ENCODE measurements at places on chromosomes 6 and 20.

- no peak for DNase-seq
Measured at GRCh38 chr6:33440649-33441309, 13.6 kb upstream of the ZBTB9 start.

DNA sequence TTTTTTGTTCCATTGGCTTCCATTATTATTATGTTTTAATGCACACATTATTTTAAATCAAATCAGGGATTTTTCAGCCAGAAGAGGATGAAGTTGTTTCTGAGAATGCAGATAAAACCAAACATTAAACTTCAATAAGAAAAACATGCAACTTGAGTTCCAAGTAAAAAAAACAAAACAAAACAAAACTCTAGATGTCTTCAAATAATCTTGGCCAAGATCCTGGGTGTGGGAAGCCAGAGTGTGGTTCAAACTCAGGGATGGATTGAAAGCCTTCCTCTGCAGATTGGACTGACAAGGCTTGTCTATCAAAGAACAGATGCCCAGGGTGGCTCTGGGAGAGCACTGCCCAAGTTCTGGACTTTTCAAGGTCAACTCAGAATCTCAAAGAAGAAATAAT lies 134.1 kb downstream of the LCA5 start:
- DNase-seq = no peak

GRCh38 chr6:45892196-45892595 lies 123.5 kb downstream of the CLIC5 start:
- DNase-seq = no peak

DNA sequence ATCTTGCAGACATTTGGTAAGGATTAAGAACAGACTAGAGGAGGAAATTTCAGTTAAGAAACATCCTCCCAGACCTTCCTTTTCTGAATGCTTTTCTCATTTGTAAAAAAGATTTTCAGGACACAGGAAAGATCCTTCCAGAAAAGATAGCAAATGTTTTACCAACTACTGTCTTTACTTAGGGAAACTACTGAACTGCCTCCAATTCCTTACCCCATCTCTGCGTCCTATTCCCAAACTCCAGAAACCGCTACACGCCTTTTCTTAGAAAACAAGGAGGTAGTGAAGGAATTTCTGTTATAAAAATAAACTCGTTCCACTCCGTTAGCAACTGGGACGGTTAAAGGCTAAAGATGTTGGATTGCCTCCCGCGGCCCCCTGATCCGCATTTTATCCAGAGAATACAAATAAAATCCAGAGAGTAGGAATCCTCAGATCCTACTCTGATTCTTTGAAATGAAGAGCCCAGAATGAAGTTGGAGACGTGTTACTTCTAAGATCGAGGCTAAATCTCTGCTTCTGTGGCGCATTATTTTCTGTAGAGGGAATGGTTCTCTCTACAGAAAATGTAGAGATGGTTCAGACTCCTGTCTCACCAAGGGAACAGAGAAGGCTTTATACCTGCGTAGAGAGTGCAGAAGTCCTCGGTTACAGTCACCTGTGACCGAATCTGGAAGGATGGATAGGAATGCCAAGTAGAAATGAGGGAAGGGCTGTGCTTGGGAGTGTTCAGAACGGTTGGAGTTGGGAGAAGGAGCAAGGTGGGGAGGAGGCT lies 133.0 kb downstream of the GPX5 start:
- DNase-seq = no peak

- no peak for DNase-seq
Measured at GRCh38 chr6:105301072-105301503, 101.8 kb downstream of the PREP start.

DNA sequence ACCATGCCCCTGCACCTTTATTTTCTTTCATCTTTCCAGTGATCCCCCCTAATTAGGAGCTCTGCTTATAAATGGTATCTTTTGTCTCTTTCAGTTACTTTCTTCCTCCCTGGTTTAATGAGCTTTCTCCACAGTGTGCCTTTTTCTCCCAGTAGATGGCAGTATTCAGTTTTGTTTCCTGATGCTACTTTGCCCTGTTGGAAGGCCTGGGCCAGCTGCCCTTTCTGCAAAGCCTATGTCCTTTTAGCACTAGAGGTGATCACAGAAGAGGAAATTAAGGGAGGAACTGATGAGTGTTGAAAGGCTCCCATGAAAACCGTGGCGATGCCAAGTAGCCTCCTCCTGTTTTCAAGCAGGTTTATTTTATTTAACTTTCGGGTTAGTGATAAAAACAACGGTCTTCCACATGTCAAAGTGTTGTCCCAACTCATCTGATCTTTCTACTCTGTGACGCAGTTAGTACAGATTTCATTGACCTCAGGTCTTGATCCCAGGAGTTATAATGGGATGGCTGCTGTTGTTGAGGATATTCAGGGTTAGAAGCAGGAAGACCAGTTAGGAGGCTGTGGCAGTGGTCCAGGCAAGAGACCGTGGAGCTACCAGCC lies 184.2 kb upstream of the BMP2 start:
- peak; percentile 67 for DNase-seq

GRCh38 chr6:106048336-106048735 lies 37.8 kb upstream of the PRDM1 start:
- peak; percentile 60 for DNase-seq

GRCh38 chr20:14800707-14801425 lies 463.5 kb upstream of the FLRT3 start:
- no peak for DNase-seq

DNA sequence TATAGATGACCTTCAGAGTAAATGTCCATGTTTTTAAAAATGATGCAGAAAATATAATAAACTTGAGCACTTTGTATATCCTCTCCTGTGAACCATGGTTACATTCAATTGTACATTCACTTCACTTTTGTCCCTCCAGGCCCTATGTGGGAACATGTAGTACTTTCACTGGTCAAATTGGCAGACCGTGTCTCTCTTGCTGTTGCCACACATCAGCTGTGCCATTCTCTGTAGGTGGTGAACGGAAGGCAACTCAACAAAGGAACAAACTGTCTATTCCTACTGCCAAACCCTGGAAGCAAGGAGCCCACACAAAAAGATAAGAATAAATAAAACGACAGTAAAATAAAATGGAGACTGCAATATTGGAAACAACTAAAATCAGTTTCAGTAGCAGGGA lies 2.0 kb downstream of the ROS1 start:
- DNase-seq = no peak

- DNase-seq = no peak
Measured at GRCh38 chr20:54626126-54626525, 150.7 kb downstream of the DOK5 start.

DNA sequence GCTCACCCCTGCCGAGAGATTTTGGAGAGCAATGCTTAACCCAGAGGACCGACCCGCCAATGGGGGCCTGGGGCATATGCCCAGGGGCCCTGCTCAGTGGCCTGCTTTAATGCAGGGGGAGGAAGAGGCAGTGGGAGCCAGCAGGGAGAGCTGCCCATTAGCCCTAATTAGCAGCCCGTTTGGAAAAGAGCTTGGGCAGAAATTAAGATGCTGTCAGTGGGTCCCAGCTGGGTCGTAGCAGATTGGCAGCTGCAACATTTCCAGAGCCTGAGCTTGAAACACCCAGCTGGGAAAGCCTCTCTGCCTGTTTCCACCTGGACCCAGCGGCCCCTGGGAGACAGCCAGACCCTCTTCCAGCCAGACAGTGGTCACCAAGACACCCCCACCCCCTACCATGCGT lies 39.5 kb downstream of the CD40 start:
- DNase-seq = no peak

DNA sequence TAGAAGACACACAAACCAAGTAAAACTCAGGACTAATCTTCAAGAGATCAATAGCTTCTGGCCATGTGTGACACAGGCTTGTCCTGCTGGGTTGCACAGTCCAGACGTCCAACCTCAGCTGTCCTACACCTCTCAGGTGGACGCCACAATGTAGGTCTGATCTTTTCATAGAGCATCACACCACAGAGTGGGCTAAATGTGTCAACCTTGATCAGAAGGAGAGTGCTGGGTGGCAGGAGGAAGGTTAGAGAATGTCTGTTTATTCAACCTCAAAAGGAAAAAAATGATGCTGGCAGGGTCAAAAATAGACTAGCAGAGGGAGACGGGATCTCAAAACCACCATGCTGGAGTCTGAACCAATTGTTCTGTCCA lies 41.7 kb downstream of the GFOD1 start:
- no peak for DNase-seq

GRCh38 chr6:53295176-53295575 lies 53.6 kb downstream of the ELOVL5 start:
- no peak for DNase-seq

- DNase-seq = no peak
Measured at GRCh38 chr20:24411003-24411833, 58.2 kb upstream of the SYNDIG1 start.

GRCh38 chr6:70575899-70576495 lies 9.3 kb downstream of the SDHAF4 start:
- DNase-seq = no peak

DNA sequence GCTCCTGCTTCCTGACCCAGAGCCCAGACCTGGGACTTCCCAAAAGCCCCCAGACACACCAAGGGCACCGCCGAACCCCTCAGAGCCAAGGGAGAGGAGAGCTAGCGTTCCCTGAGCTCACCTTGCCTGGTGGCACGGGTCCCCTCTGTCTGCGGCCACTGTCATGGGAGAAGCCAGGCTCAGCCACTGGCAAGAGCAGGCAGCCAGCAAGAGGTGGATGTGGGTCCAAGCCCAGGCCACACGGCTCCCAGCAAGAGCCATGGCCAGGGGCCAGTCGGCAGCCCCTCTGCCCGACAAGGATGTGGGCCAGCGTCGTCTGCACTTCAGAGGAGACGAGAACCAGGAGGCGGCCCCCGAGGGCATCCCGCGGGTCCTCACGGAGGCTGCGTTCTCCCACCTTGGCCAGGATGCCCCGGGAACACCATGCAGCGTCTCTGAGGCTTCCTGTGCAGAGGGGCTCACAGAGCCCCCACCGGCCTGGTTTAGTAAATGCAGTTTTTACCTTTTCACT lies 2.2 kb upstream of the PPDPF start:
- DNase-seq = no peak

DNA sequence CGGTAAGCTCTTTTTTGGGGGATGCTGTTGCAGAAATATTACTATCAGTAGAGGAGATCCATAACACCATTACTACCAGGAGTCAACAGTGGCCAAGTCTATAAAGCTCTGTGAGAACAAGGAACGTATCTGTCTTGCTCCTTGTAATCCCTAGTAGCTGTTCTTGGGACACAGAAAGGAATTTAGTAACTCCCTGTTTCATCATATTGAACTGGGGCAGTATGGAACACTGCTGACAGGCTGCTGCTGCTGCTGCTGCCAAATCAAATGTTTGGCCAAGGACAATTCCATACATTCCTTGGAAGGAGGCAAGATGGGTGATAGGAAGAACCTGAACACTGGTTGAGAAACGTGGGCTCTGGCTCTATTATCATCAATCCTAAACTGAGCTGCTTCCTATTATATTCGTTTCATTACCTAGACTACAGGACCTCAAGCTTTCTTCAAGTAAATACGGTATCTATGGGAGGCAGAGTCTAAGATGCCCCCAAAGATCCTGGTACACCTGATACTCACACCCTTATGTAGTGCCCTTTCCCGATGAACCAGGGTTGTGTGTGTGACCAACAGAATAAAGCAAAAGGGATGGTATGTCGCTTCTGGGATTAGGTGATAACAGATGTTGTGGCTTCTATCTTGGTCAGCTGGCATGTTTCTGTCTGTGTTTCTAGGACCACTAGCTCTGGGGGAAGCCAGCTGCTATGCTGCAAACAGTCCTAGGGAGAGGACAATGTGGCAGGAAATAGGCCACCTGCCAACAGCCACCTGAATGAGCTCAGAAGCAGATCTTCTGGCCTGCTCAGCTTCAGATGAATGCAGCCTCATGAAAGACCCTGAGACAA lies 39.5 kb downstream of the ELOVL5 start:
- DNase-seq = peak; percentile 55

- DNase-seq = no peak
Measured at GRCh38 chr6:166957087-166957804, 896 bp upstream of the RNASET2 start.

DNA sequence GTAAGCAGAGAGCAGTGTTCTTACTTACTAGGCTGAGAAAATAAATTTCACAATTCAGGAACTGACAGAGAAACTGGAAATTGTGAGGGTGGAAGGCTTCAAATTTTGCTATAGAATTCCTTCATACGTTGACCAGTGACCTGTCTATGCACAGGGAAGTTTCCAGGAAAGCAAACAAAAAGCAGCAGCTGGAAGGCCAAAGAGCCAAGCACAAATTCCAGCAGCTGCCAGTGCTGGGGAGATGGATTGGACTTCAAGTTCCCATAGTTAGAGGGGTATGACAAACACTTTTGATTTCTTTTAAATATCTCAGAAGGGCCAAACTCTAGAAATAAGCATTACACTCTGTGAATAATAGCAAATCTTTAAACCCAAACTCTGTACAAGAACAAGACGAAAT lies 299.1 kb upstream of the KCNQ5 start:
- DNase-seq = no peak

- DNase-seq = peak; percentile 37
Measured at GRCh38 chr20:35604449-35604747, 11.2 kb upstream of the SPAG4 start.

DNA sequence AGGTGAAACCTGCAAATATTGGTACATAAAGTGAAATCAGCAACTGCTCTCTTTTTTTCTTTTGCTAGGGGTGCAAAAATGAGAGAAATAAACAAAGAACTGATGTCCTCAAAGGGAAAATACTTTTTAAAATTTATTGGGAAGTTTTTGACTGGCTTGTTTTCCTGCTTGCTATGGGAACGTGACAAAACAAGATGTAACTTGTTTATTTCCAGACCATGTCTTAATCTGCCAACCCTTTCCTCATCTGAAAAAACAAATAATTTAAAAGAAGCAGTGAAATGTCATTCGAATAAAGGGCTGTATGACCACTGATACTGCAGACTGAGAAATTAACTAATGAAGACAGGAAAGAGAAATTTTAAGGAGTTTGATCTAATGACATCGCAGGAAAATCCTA lies 221.9 kb downstream of the CBLN4 start:
- no peak for DNase-seq

GRCh38 chr6:87908978-87909811 lies 138.4 kb upstream of the SPACA1 start:
- DNase-seq = no peak

- DNase-seq = no peak
Measured at GRCh38 chr20:21523281-21523868, 9.5 kb upstream of the NKX2-2 start.

DNA sequence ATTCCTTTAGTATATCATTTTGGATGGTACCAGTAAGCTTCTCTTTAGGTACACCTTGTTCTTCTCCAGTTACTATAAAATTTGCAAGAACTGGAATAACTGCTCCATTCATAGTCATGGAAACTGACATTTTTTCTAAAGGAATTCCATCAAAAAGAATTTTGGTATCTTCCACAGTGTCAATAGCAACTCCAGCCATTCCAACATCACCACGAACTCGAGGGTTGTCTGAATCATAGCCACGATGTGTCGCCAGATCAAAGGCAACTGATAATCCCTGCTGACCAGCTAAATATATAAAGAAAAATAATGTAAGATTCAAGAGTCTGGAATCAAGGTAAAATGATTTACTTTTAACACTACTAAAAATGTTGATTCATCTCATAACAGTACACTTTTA lies 5.3 kb downstream of the MMUT start:
- DNase-seq = no peak

DNA sequence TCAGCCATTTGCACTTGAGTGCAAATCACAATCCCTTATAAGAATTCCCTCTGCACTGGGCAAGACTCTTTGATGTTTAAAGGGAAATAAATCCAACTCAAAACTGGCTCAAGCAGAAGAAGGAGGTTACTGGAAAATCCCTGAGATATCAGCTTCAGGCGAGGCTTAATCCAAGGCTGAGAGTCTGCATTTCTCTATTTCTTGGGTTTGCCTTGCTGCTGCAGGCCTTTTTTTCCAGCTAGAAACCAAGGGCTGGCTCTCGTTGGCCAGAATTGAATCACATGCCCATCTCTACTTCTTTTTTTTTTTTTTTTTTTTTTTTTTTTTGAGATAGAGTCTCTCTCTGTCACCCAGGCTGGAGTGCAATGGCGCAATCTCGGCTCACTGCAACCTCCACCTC lies 11.7 kb downstream of the HCK start:
- no peak for DNase-seq
